Cardiac muscle cell (in vitro differentiated cells and primary cell): ENCODE measurements at places on chromosomes 7 and 10. TPM values are rescaled to one million over a fixed set of nuclear protein-coding genes. Genes with fewer than 3 reads are reported as not detected.

DNA sequence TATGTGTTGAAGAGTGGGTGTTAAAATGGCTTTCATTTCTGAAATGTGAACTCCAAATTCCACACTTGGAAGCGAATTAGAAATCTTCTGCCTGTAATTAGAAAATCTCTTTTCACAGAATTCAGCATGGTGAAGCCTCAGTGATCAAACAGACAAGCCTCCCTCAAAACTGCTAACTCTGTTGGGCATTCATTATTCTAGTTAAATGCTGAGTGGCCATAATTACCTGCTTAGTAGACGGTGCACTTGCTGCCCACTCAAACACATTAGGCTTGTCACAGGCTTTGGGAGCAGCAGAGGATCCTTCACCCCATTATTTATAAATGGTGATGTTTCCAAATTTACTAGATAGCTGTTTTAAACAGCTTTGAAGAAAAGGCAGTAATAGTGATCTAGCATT is 177.2 kb upstream of the PCLO start:
- no peak for DNase-seq

The ANKRD30A gene
- total RNA-seq: not detected in 2 replicates

The CADPS2 gene
- total RNA-seq: 15.0 and 17.3 TPM in 2 replicates

DNA sequence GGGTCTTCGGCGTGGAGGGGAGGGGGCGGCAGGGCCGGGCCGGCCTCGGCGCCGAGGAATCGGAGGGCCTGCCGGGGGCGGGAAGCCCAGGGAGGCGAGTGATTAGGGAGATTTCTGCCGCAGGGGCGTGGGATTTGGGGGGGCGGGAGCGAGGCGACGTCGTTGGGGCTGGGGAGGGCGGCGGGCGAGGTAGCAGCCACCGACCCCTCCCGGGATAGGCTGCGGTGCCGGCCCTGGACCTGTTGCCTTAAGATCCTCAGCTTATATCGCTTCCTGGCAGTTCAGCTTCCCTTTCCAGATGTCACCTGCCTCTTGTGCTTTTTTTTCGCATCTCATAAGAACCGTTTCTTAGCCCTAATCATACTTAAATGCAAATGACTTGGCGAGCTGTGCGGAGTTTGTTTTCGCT is 655 bp downstream of the LMTK2 start:
- DNase-seq: peak; percentile 34

The AQP1 gene
- 35.6 and 63.9 TPM in 2 replicates for total RNA-seq

The GDF2 gene
- 3.5 and 5.8 TPM in 2 replicates for total RNA-seq

DNA sequence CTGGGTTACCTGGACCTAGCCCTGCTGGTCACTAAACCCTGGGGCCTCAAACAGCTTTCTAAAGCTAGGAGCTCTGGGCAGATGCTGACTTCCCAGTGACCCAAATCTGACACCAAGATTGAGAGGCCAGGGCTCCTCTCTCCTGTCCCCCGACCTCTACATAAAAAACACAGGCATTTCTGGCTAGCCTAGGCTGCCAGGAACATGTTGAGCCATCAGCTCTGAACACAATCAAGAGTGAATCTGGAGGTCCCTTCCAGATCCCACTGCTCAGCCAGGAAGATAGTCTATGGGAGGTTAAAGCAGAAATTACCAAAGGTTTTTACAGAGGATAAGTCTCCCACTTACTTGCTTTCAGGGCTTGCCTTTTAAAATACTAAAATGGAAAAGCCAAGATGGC is 22.1 kb upstream of the PDE1C start:
- peak; percentile 58 for DNase-seq

The C10orf105 gene
- 0.03 TPM in 1 of 2 replicates, not detected in the other for total RNA-seq

The GCC1 gene
- 15.1 and 15.6 TPM in 2 replicates for total RNA-seq

- no peak for DNase-seq
Observed at GRCh38 chr10:124798781-124799180, 2.8 kb upstream of the ABRAXAS2 start.

- DNase-seq: no peak
Observed at GRCh38 chr10:130440971-130441370, 304.8 kb downstream of the GLRX3 start.

The CLDN4 gene
- total RNA-seq: 0.46 and 0.48 TPM in 2 replicates

The ZPBP gene
- total RNA-seq: not detected in 2 replicates

DNA sequence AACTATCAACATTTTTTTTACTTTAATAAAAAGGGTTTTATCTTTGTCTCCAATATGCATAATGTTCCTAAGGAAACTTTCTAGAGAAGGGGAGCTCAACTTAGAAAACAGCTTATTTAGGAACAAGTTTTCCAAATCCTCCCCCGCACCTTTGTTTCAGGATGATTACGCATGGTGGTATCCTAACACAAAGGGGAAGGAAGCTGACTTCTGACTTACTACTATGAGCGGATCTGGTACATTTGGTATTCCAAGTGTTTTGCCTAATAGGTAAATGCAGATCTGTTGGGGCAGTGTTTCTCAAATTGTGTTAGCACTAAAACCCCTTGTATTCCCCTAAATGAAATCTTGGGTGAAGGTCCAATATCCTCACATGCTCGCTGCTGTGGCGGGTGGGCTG is 229.3 kb upstream of the KLF14 start:
- DNase-seq: no peak

The PLAC9 gene
- total RNA-seq: not detected in 2 replicates

GRCh38 chr7:95863-96260 is 96.5 kb upstream of the FAM20C start:
- DNase-seq: no peak

The DBNL gene
- 130 TPM in 2 replicates for total RNA-seq
